ENCODE measurements at places on chromosomes 5 and 9. TPM values are rescaled to one million over a fixed set of nuclear protein-coding genes. Genes with fewer than 3 reads are reported as not detected.

DNA sequence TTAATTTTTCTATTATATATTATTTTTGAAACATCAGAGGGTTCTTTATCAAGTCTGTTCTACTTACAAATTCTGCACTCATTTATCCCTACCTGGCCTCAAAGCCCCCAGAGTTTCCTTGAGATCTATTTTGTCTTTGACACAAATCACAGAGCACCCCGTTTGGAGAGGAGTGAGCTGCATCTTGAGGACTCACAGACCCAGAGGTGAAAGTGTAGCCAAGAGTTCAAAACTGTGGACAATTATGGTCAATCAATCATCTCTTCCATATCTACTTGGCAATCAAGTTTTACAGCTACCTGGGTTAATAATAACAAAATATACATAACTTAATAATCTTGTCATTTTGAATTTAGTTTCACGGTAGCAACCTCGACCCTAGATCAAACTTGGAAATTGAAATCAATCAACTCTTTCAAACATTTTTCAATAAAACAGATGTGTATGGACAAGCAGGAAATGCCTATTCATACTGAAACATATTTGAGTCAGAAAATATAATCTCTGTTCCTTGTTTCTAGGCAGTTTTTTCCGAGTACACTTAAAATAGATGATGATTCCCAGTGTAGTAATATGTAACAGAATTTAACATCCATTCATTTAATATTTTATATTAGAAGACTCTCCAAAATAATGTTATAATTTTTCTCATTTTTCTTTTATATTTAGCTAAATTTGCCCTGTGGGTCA is 13.7 kb upstream of the SYK start:
- H3K36me3 ChIP-seq = no peaks in the 10 kb centered on the region
- H3K27me3 ChIP-seq = peaks cover 38% of the 10 kb centered on the region
- DNase-seq = no peak
- H3K27ac ChIP-seq = no peak overlapping the region
- H3K4me3 ChIP-seq = no peak overlapping the region
- no peaks in the 10 kb centered on the region for H3K4me1 ChIP-seq

DNA sequence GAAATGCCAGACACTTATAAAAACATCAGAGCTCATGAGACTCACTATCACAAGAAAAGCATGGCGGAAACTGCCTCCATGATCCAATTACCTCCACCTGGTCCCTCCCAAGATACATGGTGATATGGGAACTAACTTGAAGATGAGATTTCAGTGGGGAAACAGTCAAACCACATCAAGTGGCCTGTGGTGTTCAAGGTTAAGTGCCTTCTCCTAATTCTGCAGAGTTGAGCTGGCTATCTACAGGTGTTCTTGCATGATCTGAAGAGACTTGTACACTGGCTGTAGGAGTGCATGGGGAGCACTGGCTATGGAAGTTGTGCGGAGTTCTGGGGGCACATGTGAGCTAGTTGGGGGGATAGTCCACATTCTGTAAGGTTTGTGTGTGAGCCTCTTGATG is 34.0 kb upstream of the CKS2 start:
- H3K27ac ChIP-seq = no peak overlapping the region
- DNase-seq = no peak
- peaks cover 29% of the 10 kb centered on the region for H3K4me1 ChIP-seq
- peaks cover 10% of the 10 kb centered on the region for H3K36me3 ChIP-seq
- peaks cover 3% of the 10 kb centered on the region for H3K27me3 ChIP-seq
- H3K4me3 ChIP-seq = no peak overlapping the region

- no peaks in the 10 kb centered on the region for H3K4me1 ChIP-seq
- no peaks in the 10 kb centered on the region for H3K36me3 ChIP-seq
- no peak overlapping the region for H3K4me3 ChIP-seq
- H3K27me3 ChIP-seq = peaks cover 14% of the 10 kb centered on the region
- no peak overlapping the region for H3K27ac ChIP-seq
- no peak for DNase-seq
Measured at GRCh38 chr5:169064093-169064492, 236.8 kb downstream of the SLIT3 start.

Gene GABRA6
- total RNA-seq = not detected

Gene SMIM27
- total RNA-seq = 18.5 TPM

GRCh38 chr5:132270706-132271105 is 13.2 kb downstream of the PDLIM4 start:
- H3K4me3 ChIP-seq = no peak overlapping the region
- no peak for DNase-seq
- H3K27me3 ChIP-seq = peaks cover 12% of the 10 kb centered on the region
- peaks cover 8% of the 10 kb centered on the region for H3K4me1 ChIP-seq
- no peaks in the 10 kb centered on the region for H3K36me3 ChIP-seq

DNA sequence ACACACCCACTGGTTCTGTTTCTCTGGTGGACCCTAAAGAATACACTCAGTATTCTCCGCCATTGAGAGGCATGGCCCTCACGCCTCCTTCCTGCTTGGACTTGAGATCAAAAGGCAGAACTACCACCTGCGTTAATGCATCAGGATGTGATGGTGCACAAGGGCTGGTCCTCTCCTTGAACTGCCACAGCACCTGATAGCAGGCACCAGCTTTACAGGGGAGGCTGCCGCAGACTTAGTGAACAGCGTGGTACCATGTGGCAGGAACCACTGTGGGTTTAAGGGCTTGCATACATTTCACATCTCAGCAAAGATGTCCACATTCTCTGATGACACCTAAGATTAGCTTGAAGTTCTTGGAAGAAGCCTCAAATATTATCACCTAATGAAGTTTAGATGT is 208.7 kb downstream of the GADD45G start:
- DNase-seq = no peak
- no peak overlapping the region for H3K4me3 ChIP-seq
- H3K4me1 ChIP-seq = peaks cover 2% of the 10 kb centered on the region
- no peak overlapping the region for H3K27ac ChIP-seq

Gene RLN1
- total RNA-seq = 1.8 TPM

GRCh38 chr5:77376609-77377300 is 115.4 kb downstream of the WDR41 start:
- DNase-seq = no peak
- H3K27ac ChIP-seq = no peak overlapping the region
- H3K36me3 ChIP-seq = no peaks in the 10 kb centered on the region
- H3K27me3 ChIP-seq = peaks cover 3% of the 10 kb centered on the region
- peaks cover 29% of the 10 kb centered on the region for H3K4me1 ChIP-seq

Gene NOXA1
- total RNA-seq = 1.1 TPM

Gene CATSPER3
- 0.53 TPM for total RNA-seq

DNA sequence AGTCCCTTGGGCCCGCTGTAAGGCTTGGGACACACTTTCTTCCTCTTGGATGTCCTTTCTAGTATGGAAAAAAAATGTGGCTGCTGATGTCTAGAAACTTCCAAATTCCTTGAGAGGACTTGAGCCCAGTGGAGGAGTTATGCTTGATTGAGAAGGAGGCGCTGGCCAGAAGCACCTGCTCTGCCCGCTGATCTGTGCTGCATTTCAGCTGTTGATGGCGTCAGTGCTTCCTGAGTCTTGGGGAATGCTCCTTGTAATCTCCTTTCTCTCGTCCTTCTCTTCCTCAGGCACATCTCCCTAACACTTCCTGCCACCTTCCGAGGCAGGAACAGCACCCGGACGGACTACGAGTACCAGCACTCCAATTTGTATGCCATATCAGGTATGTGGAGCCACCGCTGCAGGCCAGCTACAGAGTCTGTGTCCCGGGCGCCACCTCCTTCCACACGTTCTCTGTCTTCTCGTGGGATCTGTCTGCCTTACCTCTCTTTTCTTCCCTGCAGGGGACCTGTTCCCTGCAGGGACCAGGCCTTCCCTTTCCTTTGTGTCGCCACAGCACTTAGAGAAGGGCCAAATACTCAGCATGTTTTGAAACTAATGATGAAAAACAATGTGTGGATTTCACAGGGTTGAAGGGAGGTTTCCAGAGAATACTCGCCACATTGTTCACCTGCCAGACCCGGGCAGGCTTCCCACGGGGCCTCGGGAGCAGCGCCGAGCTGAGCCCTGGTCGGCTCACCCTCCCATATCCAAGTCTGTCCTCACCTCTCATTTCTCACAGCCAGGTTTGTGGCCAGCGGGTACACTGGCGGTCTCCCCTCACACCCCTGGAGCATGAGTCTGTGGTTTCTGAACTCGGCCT is 95.2 kb downstream of the MVB12B start:
- H3K4me1 ChIP-seq = peaks cover 3% of the 10 kb centered on the region
- peaks cover 1% of the 10 kb centered on the region for H3K36me3 ChIP-seq
- no peaks in the 10 kb centered on the region for H3K27me3 ChIP-seq
- no peak overlapping the region for H3K4me3 ChIP-seq
- no peak overlapping the region for H3K27ac ChIP-seq

GRCh38 chr9:93218161-93218560 is 34.2 kb downstream of the WNK2 start:
- no peak overlapping the region for H3K4me3 ChIP-seq
- H3K36me3 ChIP-seq = peaks cover 2% of the 10 kb centered on the region
- DNase-seq = no peak
- H3K4me1 ChIP-seq = no peaks in the 10 kb centered on the region

GRCh38 chr5:95734906-95735305 is 3.8 kb downstream of the RHOBTB3 start:
- H3K27ac ChIP-seq = no peak overlapping the region
- H3K36me3 ChIP-seq = no peaks in the 10 kb centered on the region
- peaks cover 11% of the 10 kb centered on the region for H3K4me1 ChIP-seq
- peaks cover 47% of the 10 kb centered on the region for H3K27me3 ChIP-seq
- no peak for DNase-seq

GRCh38 chr5:155211764-155212163 is 198.2 kb downstream of the KIF4B start:
- H3K27ac ChIP-seq = no peak overlapping the region
- H3K36me3 ChIP-seq = no peaks in the 10 kb centered on the region
- H3K27me3 ChIP-seq = no peaks in the 10 kb centered on the region

Gene FBXL17
- 6.7 TPM for total RNA-seq

- no peak for DNase-seq
- no peak overlapping the region for H3K4me3 ChIP-seq
- no peaks in the 10 kb centered on the region for H3K27me3 ChIP-seq
- peaks cover 63% of the 10 kb centered on the region for H3K4me1 ChIP-seq
- no peak overlapping the region for H3K27ac ChIP-seq
Measured at GRCh38 chr9:91197232-91198181, 164.2 kb downstream of the AUH start.

DNA sequence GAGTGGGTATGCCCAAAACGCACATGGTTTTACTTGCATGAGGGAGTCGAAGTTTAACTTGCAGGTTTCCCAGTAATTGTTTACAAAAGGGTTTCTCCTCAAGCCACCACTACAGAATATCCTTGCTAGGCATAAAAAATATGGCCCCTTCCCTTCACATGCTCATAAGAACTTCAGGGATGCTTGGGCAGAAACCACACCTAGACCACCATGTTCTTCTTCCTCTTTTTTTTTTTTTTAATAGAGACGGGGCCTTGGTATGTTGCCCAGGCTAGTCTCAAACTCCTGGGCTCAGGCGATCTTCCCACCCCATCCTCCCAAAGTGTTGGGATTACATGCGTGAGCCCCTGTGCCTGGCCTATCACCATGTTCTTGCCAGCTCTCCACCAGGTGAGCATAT is 18.6 kb upstream of the PLIN2 start:
- no peaks in the 10 kb centered on the region for H3K4me1 ChIP-seq
- no peaks in the 10 kb centered on the region for H3K36me3 ChIP-seq
- no peak overlapping the region for H3K4me3 ChIP-seq
- no peak for DNase-seq
- H3K27ac ChIP-seq = no peak overlapping the region
- H3K27me3 ChIP-seq = no peaks in the 10 kb centered on the region

- no peak overlapping the region for H3K4me3 ChIP-seq
- H3K27ac ChIP-seq = no peak overlapping the region
- no peaks in the 10 kb centered on the region for H3K36me3 ChIP-seq
- DNase-seq = no peak
Measured at GRCh38 chr9:29976981-29977380, 2403.7 kb upstream of the C9orf72 start.

GRCh38 chr9:100465274-100465673 is 7.7 kb upstream of the TMEFF1 start:
- H3K27me3 ChIP-seq = peaks cover 2% of the 10 kb centered on the region
- no peak overlapping the region for H3K27ac ChIP-seq
- H3K4me1 ChIP-seq = no peaks in the 10 kb centered on the region
- H3K36me3 ChIP-seq = no peaks in the 10 kb centered on the region
- no peak for DNase-seq
